Large intestine (tissue), 12 donors: ENCODE measurements at places on chromosomes 4 and X.
A peak's percentile ranks its signal among the peaks of the same experiment; 100 is the strongest.

- DNase-seq: no peak
These were observed 125.8 kb downstream of the PPEF1 start for GRCh38 chrX:18833071-18833731.

DNA sequence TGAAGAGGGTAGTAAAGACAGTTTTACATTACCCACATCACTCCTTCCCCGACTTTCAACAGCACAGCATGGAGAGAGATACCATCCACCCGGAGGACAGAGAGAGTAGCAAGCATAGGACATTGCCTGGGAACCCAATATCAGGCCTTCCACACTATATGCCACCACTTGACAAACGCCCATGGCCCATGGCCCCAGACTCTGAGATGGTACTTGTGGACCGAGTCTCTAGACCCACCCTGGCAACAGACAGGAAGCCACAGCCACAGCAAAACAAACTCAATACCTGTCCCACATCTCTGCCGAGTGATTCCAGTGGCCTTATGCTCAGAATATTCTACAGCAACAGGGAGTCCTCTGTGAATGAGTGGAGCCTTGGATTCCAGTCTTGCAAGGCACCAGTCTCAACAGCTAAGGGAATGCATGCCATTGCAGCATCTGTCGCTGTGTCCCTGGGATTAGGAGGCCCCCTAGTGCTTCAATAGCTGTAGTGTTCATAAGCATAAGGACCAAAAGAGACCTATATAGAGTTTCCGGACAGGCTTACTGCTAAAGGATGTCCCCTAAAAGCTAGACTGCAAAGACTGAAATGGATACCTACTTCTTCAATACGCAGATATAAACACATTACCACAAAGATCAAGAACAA is 14.7 kb upstream of the CT55 start:
- peak; percentile 6 for DNase-seq

- DNase-seq: no peak
These were observed 93.4 kb downstream of the TMA16 start for GRCh38 chr4:163587867-163588266.

DNA sequence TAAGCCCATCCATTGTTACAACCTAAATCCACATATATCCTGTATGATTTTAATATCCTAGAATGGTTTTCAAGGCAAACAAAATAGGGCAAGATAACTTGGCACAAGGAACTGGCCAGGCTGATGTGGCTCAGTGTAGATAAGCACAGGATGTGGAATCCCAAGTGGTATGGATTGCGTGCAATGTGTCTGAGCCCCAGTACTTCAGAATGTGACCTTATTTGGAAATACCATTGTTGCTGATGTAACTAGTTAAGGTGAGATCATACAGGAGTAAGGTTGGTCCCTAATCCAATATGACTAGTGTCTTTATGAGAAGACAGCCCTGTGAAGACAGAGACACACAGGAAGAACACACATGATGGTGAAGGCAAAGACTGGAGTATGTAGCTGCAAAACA is 72.4 kb downstream of the IL21 start:
- no peak for DNase-seq

- DNase-seq: no peak
These were observed 75.5 kb downstream of the ING2 start for GRCh38 chr4:183580370-183580769.

DNA sequence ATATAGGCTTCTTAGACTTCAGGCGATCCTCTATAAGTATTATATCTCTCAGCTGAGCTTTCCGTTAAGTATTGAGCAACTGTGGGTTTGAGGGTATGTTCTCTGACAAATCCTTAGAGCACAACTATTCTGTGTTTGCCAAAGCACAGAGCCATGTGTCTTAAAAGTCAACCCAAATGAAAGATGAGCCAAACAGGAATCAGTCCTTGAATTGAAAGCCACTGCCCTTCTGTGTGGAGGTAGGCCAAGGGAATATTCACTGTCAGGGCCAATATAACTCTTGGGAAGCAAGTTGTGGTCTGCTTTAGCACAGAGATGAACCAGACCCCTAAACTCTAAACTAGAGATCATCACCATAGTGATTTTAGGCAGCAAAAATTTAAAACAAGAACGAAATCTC is 164.0 kb downstream of the STAG2 start:
- no peak for DNase-seq

- no peak for DNase-seq
These were observed 158.0 kb upstream of the FAT1 start for GRCh38 chr4:186881521-186882220.

DNA sequence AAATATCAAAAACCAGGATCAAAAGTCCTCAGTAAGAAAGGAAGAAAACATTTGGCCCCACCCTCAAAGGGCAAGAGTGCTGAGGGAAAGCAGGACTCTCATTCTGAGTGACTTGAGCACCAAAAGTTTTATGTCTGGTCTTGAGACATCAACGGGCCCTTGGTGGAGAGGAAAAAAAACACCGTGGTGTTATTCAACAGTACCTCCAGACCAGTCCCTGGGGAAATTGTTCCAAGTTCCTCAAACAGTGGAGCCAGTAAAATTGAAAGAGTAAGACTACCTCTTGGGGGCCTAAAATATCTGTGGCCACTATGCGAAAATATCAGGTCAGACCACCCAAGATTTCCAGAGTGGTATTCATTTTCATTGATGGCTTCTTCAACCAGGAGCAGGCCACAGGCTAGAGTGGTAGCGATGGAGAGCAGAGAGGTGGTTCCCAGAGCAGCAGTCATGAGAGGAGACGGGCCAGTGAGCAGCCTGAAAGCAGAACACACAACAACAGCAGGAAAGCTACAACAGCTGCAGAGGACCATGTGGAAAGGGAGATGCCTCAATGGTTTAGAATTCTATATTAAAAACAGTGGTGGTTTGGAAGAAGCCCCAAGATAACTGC is 63.7 kb upstream of the RPL34 start:
- no peak for DNase-seq

GRCh38 chrX:29215251-29215650 is 628.0 kb downstream of the IL1RAPL1 start:
- DNase-seq: no peak

DNA sequence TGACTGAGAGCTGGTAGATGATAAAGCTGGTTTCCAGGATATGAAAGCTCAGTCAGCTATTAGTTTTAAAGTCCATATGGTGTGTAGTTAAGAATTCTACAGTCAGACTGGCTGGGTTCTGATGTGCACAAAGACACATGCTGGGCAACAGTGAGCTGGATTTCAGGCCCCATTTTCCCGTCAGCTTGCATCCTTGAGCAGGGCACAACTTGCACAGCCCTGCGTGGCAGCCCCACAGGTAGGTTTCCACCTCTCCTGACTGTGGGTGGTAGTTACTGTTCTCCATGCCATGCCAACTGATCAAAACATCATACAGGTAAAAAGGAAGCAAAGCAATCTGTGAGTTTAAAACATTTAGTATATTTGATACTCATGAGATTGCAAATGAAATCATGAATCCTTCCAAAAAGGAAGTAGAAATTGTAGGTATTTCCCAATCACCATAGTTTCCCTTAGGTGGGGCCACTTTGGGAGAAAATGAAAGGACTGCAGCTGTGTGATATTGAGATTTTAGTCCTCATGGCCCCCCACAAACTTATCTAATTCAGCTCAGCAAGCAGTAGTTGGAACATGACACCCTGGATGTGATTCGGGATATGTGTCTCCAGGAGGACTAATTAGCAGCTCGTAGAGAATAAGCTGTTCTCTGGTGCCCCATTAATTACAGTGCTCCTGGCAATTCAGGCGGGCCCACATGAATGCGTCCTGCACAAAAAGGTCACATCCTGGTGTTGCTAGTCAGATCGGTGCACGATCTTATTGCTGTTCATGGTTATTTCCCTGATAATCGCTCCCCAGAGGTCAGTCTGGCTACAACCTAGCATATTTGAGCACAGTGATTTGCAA is 42.4 kb upstream of the NOCT start:
- DNase-seq: peak; percentile 50

GRCh38 chrX:136307471-136307870 is 6.7 kb downstream of the ADGRG4 start:
- DNase-seq: no peak

DNA sequence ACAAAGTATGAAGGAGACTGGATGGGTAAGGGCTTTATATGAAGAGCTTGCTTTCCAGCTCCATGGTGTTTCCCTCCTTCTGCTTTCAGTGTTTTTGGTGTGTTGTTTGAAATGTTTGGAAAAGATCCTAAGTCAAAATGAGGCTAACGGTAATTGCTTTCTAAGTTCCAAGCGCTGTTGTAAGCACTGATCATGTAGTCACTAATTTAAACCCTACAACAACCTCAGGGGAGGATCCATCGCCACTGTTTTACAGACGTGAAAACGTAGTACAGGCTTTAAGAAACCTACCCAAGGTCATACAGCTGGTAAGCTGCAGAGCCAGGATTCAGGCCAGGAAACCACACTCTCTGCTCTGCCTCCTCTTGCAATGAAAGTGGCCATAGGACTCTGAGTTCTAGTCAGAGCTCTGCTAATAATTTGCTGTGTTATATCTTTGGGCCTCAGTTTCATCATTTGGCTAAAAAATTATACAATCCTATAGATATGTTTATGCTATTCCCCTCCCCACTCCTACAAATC is 102.9 kb upstream of the PGRMC2 start:
- DNase-seq: no peak

DNA sequence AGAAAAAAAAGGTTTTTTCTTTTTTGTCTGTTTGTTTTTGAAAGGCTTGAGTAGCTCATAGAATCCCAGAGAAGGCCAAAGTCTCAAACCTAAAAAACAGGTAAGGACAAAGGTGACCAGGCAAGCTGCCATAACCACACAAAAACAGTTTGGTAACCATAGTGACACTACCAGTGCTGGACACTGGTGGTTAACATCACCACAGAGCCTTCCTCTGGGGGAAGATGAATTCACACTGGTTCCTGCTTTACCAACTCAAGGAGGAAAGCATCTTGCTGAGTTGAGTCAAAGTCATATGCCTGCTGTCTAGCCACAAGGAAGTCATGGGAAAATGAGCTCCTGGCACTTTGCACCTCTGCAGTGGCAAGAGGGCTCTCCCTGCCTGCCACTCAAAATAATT is 32.5 kb downstream of the IDS start:
- DNase-seq: no peak

DNA sequence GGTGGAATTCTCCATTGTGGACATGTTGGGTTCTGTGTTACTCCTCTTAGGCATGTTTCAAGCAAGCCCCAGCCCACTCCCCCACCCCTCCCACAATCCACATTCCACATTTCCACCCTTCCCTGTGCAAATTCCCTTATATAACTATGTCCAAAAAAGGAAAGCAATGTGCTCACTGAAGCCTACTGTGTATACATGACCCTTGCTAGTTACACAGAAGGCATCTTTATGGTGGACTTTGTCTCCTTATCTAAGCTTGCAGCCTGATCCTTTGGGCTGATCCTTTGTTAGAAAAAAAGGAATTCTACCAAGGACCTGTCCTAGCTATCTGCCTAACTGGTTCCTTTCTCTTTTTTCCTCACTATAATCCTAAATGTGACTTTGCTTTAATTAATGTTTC is 796.8 kb downstream of the NLGN4X start:
- no peak for DNase-seq

- DNase-seq: no peak
These were observed 661 bp downstream of the SPIN4 start for GRCh38 chrX:63350465-63350877.

DNA sequence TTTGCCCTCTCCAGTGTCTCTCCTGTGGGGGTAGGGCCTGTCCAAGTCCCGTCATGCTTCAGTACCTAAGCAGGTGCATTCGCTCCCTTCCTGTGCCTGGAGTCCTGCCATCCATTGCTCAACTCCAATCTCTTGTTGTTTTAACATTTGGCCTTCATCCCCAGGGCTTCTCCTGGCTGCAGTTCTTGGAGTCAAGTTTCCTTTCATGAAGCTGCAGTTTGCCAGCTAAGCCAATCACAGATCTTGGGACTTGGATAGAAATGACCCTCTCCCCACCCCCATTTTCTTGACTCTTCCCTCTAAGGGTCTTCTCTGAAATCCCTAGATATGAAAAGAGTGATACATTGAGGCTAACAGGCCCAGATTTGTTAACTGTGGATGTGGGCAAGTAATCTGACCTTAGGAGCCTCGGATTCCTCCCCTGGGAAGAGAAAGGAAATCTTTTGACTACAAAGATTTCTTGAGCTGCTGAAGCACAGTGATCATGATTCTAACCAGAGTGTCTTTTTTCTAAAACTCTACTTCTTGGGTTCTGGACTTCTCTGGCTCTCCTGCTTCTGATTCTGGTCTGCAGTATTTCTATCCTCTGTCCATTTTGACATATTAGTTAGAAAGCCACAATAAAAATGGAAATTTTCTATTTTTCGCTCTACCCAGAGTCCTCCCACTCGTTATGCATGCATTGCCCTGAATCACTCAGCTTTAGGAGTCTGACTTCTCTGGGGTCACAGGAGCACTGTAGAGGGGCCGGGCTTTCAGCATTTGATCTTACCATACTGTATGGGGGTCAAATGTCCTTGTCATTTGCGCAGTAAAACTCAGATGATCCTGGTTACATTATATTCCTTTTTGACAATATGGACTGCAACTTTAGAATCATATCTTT is 61.0 kb downstream of the CHRNA9 start:
- DNase-seq: peak; percentile 26

DNA sequence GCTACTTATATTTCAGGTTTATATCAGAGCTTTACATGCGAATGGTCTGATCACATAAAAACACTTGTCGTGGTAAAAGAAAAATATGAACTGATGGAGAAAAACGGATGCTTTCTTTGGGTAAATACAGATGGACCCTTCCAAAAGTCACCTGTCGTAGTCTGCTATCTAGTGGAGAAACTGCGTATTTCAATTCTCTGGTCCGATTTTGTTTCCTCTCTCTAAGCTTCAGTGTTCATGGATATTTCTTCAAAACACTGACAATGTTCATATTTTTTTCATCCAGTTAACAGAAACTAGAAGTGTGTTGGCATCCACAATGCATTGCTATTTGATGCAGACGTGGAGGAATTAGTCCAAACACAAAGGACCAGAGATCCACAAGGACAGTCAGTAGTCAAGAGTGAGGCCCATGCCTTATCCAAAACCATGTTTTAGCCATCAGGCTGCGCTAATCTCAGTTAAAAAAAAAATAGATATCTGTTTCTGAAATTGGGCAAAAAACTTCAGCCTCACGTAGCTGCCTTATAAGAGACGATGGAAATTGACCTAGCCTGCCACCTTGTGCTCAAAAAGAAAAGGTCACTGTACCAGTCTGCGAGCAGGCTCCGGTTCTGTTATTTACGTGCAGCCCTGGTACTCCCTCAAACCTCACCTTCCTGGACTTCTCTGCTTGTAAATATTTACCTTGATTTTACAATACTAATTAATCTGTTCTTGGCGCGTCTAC is 16.0 kb downstream of the MEPE start:
- DNase-seq: no peak

DNA sequence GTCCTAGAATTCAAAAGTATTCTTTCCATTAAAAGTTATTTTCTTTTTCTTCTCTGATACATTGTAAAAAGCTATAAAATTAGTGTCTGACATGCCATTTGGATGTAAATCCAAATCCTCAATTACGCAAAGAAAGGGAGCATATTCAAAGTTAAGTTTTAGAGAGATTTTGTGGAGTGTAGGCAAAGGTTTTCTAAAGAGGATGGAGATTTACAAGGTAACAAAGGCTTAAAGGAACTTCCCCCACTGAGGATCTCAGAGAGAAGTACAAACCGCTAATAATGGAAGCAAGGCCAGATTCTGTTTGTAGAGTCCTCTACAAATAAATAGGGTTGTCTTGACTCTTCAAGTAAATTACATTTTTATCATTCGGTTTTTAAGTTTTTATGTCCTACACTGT is 91.0 kb upstream of the MAPK10 start:
- DNase-seq: no peak

GRCh38 chr4:78484574-78484973 is 67.0 kb upstream of the ANXA3 start:
- peak; percentile 68 for DNase-seq

GRCh38 chr4:105291925-105292324 is 145.2 kb downstream of the TET2 start:
- peak; percentile 77 for DNase-seq

- no peak for DNase-seq
These were observed 30.8 kb downstream of the RTL5 start for GRCh38 chrX:72100824-72101351.
